Cerebellar nuclear complex (tissue), 1 donor: ENCODE measurements at places on chromosomes 12 and 14.

GRCh38 chr12:119012179-119012578, 30.8 kb downstream of the SRRM4 start:
- DNase-seq, result no peak

DNA sequence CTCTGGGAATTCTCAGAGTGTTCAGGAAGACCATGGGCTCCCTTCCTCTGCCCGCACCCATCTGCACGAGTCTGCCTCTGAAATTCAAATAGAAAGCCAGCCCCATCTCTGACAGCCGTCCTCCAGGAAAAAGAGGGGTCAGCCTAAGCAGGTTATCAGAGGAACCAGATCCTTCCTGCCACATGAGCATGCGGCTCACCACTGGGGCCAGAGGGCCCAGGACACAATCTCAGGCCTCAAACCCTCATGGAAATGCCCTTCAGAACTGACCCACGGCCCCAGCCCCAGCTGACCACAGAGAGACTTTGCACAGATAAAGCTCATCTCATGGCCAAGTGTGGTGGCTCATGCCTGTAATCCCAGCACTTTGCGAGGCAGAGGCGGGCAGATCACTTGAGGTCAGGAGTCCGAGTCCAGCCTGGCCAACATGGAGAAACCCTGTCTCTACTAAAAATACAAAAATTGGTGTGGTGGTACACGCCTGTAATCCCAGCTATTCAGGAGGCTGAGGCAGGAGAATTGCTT, 23.2 kb downstream of the PXN start:
- no peak for DNase-seq

GRCh38 chr14:94638961-94639817, 27.0 kb downstream of the SERPINA3 start:
- DNase-seq, result no peak

DNA sequence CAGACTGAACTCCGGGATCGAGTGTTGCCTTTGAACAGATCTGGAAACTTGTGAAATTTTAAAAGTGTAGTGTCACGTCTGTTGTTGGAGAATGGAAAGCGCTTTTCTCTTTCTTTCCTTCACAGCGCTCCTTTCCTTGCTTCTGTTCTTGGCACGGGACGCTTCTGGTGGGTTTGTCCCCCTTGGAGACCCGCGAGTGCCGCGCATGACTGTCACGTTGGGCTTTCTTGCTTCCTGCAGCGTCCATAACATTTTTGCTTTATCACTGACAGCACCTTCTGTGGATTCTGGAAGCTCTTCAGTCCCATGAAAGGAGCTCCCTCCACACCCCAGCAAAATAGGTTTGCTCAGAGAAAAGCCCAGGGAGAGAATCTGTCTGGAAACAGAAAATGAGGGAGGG, 193.0 kb upstream of the TMEM132C start:
- DNase-seq, result no peak

GRCh38 chr12:121513464-121514183, 67.2 kb downstream of the KDM2B start:
- peak; percentile 61 for DNase-seq

- no peak for DNase-seq
Measured at GRCh38 chr14:38904959-38905358, 198.1 kb downstream of the SEC23A start.

DNA sequence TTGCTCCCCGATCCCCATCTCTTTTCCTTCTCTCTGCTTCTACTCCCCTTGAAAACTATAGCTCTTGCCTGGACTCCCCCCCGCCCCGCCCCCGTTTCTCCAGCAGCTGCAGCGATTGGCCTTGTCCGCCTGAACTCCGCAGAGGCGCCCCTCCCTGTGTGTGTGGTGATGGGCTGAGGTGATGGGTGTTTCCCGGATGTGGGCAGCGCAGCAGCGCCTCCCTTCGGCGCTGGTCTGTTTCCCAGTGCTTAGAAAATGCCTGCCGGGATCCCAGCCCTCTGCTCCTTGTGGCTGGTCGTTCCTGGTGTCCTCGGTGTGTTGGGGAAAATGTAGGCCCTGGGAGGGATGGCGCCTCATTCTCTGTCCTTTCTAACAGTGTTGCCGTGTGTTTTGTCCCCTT, 43.3 kb downstream of the GALNT8 start:
- no peak for DNase-seq

DNA sequence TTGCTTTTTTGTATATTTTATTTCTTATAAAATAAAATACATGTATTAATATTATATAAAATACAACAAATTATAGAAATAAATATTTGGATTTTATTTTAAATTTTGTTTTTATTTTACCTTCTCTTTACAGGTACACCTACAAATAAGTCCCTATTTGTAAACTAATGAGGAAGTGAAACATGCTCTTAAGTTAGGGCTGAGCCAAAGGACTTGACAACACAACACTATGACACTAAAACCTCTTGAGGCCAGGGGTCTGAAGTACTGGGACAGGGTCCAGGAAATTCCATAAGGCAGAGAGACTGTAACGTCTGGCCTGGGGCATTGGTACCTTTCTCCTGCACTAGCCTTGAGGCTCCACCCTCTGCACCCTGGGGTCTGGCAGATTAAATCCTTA, 293.2 kb downstream of the FOXN3 start:
- DNase-seq, result no peak

DNA sequence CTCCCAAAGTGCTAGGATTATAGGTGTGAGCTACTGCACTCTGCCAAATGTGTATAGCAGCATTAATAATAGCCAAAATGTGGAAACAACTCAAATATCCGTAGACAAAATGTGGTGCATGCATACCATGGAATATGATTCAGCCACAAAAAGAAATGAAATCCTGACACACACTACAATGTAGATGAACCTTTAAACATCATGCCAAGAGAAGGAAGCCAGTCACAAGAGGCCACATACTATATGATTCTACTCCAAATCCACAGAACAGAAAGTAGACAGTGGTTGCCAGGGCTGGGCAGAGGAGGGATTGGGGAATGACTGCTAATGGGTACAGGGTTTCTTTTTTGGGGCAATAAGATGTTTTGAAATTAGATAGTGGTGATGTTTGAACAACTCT, 7.7 kb upstream of the TMED2 start:
- no peak for DNase-seq

DNA sequence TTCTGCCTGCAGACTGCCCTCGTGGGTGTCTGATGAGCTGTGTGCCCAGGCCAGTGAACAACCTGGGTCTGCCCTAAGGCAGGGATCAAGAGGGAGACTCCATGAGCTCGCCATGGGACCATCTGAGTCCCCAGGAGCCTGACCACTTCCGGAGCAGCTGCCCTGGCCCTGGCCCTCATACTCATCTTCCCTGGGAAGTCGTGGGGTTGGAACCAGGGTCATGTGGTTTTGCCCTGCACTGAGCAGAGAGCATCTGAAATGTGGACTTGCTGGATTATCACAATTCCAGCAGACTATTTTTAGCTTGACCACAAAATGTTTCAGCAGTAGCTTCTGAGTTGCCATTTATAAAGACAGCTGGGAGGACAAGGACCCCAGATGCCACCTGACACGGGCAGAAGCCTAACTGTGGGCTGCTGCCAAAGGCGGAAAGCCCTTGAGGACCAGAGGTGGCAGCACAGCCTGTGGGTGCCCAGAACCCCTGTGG, 6.7 kb downstream of the BTBD6 start:
- no peak for DNase-seq

DNA sequence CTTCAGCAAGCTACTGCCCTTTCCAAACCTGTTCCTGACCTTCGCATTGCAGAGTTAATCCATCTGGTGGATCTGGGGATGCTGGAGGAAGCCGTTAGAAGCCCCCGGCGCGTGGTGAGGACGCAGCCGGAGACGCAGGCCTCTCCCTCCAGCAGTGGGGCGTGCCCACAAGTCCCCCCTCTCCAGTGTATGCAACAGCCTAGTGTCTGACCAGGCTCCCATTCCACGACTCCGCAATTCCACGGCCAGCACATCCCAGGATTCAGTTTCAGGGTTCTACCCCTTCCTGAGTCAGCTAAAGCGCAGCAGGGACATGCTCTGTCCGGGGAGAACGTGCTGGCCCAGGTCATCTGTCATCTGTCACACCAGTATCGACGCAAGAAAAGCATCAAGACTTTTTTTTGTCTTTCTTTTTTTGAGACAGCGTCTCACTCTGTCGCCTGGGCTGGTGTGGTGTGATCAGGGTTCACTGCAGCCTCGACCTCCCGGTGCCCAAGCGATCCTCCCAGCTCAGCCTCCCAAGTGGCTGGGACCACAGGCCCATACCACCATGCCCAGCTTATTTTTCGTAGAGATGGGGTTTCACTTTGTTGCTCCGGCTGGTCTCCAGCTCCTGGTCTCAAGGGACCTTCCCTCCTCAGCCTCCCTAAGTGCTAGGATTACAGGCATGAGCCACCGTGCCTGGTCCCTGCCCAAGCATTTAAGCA, 8.0 kb upstream of the DYNC1H1 start:
- no peak for DNase-seq

DNA sequence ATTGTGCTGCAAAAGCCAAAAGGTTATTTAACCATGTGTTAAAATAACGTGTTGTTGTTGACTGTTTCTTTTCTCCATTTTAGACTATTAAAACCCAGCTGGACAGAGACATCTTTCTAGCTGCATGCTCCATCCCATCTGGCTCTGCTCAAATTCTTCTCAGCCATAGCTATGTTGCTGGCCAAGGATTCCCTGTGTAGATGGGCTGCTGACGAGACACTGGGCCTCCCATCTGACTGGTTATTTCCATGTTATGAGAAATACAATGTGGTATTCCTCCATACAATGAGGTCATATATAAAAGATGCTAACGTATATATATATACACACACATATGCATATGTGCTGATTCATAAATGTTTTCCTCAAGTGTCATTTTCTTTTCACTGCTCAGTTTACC, 30.1 kb downstream of the MED13L start:
- peak; percentile 20 for DNase-seq

DNA sequence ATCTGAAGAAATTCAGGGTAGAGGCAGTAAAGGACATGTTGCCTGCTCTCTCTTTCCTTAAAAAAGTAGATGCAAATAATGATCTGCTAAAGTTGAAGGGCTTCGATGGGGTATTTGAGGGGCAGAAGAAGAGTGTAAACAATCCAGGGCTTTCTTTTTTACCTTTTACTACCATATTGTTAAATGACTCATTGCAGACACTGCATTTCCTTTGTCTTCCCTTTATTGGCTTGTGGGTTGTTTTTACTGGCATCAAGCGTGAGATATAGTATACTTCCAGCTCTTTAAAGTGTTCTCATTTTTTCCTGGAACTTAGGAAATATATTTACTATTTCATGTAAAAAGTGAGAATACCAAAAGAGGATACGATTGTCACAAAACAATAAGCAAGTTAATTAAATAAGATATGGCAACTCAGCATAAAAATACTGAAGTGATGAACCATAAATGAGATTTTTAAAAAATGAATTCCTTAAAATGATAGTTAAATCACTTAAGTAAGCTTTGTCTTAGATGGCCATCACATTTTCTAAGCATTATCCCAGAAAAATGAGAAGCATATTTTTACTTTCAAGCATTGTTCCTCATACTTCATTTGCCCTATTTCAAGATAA, 72.3 kb upstream of the KRAS start:
- DNase-seq, result no peak

DNA sequence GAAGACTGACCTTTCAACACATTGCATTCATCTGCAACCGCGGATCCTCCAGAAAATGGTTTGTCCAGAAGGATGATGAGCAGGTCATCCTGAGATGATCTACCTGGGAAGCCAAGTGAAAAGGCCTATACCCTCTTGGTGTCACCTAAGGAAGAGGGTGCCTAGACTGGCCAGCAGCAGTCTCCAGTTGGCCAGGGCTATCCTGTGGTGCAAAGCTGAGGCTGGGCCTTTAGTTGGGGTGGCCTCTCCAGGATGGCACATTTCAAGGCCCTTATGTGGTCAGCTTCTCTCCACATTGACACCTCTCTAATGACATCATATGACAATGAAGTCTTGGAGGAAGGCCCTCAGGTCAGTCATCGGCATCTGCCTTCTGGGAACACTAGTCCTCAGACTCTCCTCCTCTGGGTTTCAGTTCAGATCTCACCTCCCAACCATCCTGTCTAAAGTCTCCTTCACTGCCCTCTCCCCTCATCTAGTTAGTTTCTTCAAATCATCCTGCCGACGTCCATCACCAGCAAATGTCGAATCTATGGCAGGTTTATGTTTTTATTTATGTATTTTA, 3.3 kb upstream of the SLC22A17 start:
- DNase-seq, result no peak

DNA sequence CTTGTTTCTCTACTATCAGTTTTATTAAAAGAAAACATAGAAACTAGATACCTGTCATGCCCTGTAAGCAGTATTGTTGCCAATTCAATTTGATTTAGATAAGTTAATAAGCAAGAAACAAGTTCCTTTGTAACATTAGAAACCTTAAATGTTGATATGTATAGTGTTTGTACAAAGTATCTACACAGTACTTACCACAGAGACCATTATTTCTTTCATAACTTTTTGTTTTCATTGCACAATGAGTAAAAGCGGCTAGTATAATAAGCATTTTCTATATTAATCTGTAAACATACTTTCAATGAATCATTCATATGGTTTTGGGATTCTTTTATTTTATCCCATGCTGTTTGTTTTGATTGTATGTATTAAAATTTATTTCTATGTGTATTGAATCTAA, 305.1 kb downstream of the TTC6 start:
- DNase-seq, result no peak

DNA sequence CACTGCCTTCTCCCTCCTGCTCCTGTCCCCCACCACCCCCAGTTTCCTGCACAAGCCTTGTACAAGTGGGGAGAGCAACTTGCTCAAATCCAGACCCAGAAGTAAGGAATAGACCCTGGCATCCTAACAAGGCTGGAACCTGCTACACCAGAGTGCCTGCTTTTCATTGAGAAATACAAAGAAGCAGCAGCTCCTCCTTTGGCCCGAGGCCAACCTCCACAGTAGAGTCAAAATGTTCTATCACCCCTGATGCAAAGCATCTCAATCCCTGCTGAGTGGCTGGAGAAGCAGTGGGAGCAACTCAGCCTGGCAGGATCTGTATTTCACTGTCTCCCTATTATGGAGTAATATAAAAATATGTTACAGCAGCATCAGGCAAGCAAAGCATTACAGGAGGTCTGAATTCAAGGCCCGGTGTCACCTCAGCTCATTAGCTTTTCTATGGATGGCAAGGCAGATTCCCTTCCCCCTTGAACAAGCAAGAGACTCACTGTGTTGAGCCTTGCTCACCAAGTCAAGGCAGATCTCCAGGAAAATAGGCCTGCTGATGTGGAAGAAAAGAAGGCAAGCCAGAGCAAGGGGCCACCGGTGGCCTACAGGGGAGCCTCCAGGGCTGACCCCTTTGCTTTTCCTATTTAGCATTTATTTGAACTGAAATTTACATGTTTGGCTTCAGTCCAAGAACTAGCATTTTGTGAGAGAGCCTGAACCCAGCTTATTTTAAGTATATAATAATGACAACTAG, 186.3 kb upstream of the EGLN3 start:
- DNase-seq, result no peak

DNA sequence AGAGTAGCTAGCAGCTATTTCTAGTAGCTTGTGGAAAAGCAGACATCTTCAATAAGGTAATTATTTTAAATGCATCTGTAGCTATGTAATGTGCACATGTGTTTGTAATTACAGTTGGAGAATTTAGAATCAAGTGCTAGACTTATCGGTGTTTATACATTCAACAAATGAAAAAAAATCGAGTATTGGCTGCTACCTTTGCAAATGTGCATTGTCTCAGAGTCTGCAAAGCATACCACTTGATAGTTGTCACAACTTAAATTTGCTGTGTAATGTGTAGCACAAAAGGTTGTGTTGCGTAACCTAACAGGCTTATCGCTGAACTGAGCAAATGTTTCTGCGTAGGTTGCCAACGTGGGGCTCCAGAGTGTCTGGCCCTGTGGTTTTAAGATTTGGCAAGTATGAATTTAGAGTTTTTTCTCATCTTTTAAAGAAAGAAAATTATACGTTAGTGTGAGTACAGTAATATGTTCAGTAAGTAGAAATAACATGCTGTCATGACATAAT, 44.3 kb downstream of the TMTC2 start:
- DNase-seq, result no peak

GRCh38 chr12:5914387-5915149, 30.5 kb downstream of the ANO2 start:
- no peak for DNase-seq
